Esophagus squamous epithelium (tissue), 5 donors: ENCODE measurements at places on chromosomes 5 and 9.

- DNase-seq: no peak
Measured at GRCh38 chr9:129365196-129365595, 187.1 kb upstream of the IER5L start.

DNA sequence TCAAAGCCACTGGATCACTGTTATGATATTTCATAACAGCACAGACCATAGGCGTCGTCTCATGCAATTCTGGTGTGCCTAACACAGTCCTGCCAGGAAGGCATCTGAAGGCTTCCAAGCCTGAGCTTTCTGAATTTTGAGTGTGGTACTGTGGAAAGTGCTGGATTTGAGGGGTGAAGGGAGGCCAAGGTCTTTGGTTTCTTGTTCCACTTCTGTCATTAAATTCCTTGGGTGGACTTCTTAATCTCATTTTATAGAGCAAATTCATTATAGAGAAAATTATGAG, 441.3 kb upstream of the PIK3R1 start:
- DNase-seq: no peak

- no peak for DNase-seq
Measured at GRCh38 chr5:157548513-157549282, 26.9 kb downstream of the ADAM19 start.

- DNase-seq: no peak
Measured at GRCh38 chr5:154220625-154221024, 30.1 kb downstream of the GALNT10 start.

DNA sequence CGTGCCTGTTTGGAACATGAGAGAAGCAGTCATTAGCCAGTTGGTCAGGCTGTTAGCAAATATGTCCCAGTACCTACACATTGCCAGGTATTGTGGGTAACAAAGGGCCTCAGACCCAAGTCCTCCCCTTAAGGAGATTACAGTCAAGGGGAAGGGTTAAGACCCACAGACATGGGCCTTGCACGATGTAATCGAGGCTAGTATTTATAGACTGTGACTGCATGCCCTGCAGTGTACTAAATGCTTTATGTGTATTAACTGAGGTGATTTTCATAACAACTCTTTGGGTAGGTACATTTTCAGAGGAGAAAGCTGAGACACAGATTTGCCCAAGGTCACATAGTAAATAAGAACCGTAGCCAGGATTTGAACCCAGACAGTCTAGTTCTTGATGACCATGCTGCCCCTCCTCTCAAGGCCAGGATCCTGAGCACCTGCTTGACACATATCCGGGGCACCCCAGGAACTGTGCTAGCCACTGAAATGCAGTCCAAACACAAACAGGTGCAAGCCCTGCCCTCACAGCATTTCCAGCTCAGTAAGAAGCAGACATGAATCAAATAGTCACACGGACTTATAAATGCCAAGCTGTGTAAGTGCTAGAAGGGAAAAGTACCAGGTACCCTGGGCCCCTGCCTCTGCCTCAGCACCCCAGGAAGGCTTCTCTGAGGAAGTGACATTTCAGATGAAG, 32.0 kb upstream of the GRPEL2 start:
- no peak for DNase-seq

DNA sequence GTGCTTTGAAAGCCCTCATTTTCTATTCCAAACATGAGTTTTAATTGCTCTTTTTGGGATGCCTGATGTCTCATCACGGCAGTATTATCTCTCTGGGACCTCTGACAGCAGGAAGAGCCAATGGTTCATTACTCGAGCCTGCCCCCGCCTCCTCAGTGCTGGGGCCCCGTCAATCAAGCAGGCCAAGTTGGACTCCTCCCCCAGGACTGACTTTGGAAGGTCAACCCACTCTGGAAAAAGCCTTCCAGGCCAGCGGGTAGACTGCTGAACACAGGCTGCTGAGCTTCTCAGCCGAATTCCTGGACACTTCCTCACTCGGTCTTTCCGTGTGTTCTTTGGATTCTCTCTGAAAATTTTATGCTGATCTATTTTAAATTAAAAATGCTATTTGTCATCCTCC, 9.5 kb upstream of the BARHL1 start:
- DNase-seq: no peak

DNA sequence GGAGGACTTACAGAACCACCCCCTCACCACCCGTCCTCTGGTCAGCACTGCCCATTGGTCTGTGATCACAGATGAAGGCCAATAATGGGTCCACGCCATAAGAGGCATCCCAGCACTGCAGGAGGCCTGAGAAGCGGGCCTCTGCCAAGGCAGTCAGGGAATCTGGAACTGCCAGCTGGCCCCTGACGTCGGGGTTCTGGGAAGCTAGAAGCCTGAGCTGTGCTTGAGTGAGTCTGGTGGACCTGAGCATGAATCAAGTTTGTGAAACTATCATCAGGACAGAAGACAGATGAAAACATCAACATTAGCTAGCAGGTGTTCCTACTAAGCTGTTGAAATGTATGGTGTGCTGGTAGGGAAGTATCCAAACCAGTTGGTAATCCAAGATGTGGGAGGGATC, 7.8 kb downstream of the ANGPTL2 start:
- no peak for DNase-seq

DNA sequence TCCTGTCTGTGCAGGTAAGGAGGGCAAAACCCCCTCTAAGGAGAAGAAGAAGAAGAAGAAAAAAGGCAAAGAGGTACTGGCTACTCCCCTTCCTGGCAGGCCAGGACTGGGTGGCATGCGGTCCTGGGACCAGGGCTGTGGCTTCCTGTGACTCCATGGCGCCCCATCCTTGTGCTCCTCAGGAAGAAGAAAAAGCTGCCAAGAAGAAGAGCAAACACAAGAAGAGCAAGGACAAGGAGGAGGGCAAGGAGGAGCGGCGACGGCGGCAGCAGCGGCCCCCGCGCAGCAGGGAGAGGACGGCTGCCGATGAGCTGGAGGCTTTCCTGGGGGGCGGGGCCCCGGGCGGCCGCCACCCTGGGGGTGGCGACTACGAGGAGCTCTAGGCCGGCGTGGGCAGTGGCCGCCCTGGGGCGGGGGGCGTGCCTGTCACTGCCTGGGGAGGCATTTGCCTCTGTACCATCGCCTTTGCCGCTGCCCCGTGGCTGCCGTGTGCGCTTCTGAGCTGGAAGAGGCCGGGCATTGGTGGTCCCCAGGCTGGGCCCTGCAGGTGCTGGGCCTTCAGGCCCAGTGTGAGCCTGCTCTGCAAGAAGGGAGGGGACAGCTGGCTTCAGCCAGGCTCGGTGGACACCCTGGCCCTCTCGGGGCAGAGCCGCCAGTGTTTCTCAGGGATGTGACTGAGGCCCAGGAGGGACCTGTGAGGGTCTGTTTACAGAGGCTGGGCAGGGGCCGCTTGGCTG, 2.0 kb upstream of the AJM1 start:
- no peak for DNase-seq

DNA sequence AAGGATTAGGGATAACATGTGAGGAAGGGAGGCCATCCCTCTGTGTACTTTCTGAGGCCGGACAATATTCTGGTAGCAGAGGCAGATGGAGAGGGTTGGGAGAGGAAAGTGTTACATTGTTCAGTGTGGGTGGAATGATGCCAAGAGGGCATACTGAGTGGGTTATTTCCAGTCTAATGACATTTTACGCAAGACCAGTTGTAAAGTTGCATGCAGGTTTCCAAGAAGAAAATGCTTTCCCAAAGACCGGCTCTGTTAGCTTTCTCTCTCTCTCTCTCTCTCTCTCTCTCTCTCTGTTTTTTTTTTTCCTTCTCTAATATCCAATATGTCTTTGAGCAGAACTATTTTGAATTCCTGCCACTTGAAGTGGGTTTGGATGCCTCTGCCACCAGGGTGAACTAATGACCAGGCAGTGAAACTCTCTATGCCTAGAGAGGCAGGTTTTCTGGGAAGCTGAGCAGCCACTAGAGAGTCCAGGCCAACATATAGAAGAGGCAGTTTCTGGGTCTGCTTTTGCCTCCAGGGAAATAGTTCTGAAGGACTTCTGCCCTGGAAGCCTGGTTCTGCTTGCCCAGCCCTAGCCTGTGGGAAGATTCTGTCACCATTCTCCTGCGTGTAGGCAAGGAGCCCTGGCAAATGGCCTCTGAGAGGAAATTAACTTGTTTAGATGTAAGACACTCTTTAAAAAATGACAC, 24.4 kb upstream of the ZNF366 start:
- no peak for DNase-seq

DNA sequence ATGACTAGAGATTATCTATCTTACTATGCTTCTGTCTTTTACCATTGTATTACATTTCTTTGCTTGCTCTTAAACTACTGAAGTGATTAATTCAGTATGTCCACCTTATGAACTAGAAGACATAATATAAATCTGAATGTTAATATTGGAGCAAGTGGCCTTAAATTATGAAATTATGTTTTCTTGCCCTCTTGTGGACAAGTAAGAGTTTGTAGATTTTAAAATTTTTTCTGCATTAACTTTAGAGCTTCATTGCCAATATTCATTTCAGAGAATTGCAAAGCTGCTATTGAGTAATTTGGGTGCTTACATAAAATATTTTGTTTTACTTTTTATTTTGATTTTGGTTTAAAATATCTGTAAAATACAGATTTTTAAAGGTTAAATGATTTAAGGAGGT, 55.3 kb downstream of the RANBP17 start:
- no peak for DNase-seq

DNA sequence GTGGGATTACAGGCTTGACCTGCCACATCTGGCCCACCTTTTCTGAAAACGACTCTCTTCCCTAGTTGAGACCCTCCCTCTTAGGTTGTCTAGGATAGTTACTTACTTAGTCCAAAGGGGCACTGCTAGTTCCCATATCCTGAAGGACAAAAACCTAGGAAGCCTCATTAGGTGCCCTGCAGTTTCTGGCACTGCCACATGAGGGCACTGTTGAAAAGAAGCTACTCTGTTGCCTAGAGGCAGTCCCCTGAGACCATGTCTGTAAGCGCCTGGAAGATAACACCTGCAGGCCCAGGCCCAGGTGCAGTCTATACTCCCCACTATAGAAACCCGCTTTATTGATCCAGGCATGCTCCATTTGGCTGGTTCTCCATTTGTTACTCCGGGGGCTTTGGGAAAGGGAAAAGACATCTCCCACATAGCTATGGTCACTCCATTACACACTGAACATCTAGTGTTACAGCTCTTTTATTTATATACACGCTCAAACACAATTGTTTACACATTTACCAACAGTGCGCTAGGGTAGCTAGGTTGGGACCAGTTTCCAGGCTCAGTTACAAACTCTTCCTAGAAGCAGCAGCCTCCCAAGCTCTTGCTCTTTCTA, 73.4 kb upstream of the PPARGC1B start:
- no peak for DNase-seq

DNA sequence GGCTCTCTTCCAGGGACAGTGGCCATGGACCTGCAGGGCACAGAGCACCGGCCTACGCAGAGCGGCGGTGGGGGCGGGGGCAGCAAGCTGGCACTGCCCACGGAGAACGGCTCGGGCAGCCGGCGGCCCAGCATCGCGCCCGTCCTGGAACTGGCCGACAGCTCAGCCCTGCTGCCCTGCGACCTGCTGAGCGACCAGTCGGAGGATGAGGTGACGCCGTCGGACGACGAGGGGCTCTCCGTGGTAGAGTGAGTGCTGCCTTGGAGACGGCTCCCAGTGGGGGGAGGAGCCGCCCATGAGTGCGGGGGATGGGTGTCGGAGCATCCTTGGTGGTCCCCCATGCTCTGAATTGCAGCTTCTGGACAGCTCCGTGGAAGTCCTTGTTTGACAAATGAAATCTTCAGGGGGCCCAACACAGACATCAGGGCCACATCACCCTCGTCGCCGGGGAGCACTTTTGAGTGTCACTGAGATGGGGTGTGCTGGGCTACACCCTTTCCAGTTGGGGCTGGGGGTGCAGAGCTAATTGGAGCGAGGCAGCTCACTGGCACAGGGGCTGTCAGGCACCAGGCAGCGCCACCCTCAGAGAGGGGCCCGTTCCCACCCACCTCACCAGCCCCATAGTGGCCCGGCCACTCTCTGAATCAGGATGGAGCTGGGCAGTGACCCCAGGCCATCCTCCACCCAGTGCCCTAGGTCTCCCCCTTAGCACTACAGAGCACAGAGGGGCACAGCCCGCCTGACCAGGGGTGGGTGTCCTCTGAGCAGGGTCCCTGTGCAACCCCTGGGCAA, 70.9 kb downstream of the KCNT1 start:
- no peak for DNase-seq

DNA sequence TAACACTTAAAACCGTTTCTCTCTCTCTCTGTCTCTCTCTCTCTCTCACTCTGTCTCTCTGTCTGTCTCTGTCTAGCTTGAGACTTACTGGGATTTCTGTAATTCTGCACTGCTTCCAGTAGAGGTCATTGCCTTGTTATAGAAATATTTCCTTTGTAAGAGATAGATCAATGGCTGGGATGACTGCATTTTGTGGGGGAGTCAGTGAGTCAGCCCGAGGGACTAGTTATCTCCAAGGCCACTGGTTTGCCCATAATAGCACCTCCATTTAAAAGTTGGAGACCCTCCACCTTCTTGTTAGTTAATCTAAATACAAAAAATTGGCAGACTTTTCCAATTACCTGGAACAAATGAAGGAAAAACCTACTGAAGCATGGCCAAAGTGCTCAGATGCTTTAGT, 547.2 kb downstream of the LRRC70 start:
- DNase-seq: no peak

GRCh38 chr5:94692581-94692980, 74.1 kb downstream of the SLF1 start:
- no peak for DNase-seq

- DNase-seq: no peak
Measured at GRCh38 chr5:169185626-169186025, 115.3 kb downstream of the SLIT3 start.

GRCh38 chr9:27601396-27601795, 28.1 kb upstream of the C9orf72 start:
- no peak for DNase-seq

- DNase-seq: no peak
Measured at GRCh38 chr5:83265318-83265717, 188.0 kb downstream of the XRCC4 start.

GRCh38 chr9:18190671-18191374, 283.1 kb upstream of the ADAMTSL1 start:
- no peak for DNase-seq

DNA sequence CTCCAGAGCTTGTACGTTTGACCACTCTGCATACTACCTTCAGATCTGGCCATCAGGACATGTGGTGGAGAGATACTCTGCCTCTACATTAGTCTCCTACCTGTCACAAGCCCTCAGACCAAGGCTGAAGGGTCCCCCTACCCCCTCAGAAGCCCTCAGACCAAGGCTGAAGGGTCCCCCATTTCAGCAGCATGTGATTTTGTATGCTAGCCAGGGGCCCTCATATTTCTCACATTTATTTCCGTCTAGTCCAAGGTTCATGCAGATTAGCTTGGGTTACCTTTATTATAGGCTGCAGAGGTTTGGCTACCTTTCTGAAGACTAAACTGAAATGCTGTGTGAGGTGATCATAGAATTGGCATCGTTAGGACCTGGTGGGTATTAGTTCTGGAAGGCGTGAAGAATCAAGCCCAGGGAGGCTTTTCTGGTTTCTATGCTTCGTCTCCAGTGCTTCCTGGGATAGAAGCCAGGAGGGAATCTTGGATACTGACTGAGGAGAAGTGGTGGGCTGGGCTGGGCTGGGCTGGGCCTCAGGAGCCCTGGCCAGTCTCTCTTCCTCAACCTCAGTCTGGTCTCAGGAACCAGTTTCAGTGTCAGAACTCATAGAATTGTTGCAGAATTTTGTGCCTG, 2.8 kb downstream of the SMIM32 start:
- DNase-seq: no peak

- no peak for DNase-seq
Measured at GRCh38 chr5:17295671-17296070, 78.2 kb downstream of the BASP1 start.
